Non-pigmented ciliary epithelial cell (primary cell): ENCODE measurements at places on chromosomes 3 and 15.

- DNase-seq: no peak
These were observed 81.8 kb upstream of the TNFSF10 start for GRCh38 chr3:172604895-172605646.

DNA sequence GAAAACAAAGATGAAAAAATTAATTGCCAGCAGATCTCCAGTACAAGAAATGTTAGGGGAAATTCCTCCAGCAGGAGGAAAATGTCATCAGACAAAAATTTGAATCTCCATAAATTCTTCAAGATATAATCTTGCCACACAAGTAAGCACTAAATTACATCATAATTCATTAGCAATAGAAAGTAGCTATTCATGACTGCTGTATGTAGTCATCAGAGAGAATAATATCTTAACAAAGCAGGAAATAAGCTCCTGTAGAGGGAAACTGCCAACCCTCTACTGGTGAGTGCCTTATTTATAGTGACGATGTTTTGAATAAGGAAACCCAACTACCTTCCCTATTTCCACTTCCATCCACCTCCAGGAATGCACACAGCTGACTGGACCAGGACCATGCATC, 15.8 kb upstream of the SLC27A2 start:
- no peak for DNase-seq

DNA sequence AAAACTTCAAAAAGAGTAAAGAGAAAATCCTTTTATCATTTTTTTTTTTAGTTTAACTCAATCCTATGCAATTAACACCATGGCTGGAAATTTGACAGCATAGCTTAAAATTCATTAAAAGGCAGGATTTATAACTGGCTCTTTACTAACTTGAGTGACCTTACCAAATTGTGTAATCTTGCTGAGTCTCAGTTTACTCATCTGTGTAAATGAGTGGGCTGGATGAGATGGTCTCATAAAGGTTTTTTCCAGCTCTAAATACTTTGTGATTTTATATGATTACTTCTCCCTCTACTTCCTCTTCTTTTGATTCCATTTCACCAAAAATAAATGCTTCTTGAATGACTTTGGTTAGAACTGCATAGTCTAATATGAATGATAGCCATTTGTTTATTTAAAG, 234.9 kb upstream of the SATB1 start:
- DNase-seq: no peak

DNA sequence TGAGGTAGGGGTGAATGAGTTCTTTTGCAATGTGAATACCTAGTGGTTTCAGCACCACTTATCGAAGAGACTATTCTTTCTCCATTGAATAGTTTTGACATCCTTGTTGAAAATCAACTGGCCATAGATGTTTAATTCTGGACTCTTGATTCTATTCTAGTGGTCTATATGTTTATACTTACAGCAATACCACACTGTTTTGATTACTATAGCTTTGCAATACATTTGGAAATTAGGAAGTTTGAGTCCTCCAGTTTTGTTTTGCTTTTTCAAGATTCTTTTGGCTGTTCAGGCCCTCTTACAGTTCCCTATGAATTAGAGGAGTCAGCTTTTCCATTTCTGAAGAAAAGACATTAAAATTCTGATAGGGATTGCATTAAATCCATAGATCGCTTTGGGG, 30.1 kb downstream of the MAP1A start:
- DNase-seq: no peak

- no peak for DNase-seq
These were observed 23.3 kb downstream of the KLHL18 start for GRCh38 chr3:47306022-47306421.

DNA sequence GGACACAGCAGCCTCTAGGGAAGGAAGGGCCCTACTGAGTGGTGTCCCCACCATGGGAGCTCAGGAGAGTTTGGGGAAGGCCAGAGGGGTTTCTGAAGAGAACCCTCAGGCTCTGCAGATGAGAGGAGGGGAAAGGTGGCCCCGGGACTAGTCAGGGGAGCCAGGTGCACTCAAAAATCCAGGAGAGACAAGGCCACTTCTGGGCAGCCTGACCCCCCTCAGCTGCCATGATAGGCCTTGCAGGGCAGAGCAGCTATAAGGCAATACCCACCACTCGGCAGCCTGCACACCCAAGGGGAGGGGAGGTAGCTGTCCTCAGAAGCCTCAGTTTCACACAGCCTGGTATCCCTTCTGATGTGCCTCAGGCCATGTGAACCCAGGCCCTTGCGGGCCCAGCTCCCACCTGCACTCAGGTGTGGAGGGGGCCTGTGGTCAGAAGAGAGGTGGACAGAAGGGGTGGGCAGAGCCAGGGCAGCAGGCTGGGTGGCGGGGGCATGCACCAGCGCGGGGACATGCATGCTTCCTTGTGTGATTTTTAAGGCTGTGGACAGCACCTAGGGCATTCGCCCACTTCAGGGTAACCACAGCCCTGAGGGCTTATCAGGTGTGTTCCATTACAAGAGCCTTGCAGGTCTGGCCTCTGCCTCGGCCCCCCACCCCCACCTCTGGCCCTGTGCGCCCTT, 34.6 kb downstream of the SRPRB start:
- no peak for DNase-seq
